ENCODE measurements at places on chromosomes 7 and 10.

DNA sequence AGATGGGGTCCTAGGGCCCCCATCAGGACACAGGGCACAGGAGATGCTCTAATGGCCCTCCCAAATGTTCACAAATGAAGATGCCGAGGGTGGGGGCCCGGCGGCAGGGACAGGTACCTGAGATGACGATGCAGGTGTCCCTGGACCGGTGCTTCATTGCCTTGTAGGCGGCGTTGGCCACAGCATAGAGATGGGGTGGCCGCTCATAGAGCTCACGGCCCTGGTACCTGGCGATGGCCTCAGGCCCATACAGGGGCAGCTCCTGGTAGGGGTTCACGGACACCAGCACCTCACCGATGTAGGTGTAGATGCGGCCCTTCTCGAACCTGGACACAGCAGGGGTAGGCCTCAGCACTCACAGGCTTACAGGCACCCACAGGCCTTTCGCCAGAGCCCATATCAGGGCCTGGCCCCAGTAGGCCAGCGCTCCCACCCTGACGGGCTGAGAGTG is 2.0 kb downstream of the MYO1G start:
- no peak for DNase-seq

GRCh38 chr7:150397346-150398107 is 18.4 kb downstream of the ZNF775 start:
- no peak for DNase-seq

- DNase-seq: no peak
Measured at GRCh38 chr10:76869931-76870330, 767.7 kb downstream of the KCNMA1 start.

- DNase-seq: no peak
Measured at GRCh38 chr7:6402041-6402440, 45.7 kb downstream of the DAGLB start.

GRCh38 chr10:95217476-95217875 is 23.4 kb downstream of the ACSM6 start:
- no peak for DNase-seq

DNA sequence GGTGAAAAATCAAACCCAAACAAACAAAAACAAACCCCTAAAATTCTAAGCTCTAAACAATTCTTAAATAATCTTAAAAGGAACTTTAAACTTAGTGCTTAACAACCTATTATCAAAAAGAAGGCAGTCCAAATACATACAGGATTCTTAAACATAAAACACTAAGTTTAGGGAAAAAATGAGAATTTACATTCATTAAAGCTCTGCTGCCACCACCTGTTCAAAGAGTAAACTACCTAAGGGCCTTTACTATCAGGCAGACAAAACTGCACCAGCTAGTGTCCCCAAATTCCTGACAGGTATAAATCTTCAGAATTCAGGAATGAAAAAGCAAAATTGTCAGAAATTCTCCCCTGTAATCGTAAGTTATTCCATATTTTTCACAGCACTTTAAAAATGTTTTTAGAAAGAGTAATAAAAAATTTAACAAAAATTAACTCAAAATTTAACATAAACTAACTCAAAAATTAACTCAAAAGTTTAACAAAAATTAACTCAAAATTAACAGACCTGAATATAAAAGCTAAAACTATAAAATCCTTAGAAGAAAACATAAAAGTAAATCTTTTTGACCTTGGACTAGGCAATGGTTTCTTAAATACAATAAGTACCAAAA is 55.1 kb downstream of the PDZD8 start:
- no peak for DNase-seq

GRCh38 chr7:227926-228325 is 35.6 kb downstream of the FAM20C start:
- no peak for DNase-seq

Measured in stimulated activated CD4-positive, alpha-beta T cell treated with anti-CD3 and anti-CD28 coated beads, Interleukin-1b, Interleukin-23, amount 100 ng/mL, for 1 hour (primary cell).